ENCODE measurements at places on chromosomes 16 and 17.
A peak's percentile ranks its signal among the peaks of the same experiment; 100 is the strongest.

- DNase-seq, result no peak
Observed at GRCh38 chr17:51947160-51947735, 211.3 kb downstream of the CA10 start.

- DNase-seq, result peak; percentile 48
Observed at GRCh38 chr17:68011199-68011665, 15.0 kb upstream of the C17orf58 start.

GRCh38 chr16:65421596-65421995 is 299.7 kb upstream of the CDH11 start:
- DNase-seq, result no peak

DNA sequence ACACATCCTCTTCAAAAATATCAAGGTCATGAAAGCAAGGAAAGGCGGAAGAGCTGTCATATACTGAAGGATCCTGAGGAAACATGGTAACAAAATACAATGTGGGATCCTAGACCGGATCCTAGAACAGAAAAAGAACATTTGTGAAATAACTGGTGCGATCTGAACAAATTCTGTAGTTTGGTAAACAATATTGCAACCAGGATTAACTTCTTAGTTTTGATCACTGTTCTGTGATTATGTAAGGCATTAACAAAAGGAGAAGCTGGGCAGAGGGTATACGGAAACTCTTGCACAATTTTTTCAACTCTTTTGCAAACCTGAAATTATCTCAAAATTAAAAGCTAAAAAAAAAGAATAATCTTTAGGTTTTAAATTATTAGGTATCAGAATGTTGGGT is 109.7 kb downstream of the TRIM37 start:
- DNase-seq, result no peak

DNA sequence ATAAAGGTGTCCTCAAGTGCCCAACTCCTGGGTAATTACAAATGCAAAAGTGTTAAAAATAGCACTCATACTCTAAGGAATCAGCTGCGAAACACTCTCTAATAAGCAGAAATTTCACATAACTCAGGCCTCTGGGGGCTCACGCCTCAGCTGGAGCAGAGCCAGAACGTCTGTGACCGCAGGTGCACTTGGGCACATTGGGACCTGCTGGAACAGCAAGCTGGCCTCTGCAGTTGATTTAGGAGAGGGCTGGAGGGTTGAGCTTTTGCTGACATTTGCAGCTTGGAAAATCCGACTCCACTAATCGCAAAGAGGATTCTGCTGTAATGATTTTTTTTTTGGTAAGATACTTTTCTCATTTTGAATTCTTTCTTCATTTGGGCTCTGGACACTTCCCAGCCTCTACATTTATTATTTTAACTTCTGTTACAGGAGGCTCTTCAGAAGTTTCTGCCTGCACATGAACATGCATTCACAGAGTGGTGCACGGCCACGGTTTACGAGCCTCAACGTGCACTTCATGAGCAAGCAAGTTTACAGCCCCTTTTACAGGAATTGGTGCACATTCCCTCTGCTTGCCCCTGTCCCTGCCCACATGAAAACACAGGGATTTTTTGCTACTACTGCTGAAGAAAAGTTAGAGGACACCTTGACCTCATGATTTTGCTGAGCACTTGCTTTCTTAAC is 4.1 kb upstream of the SNTB2 start:
- DNase-seq, result no peak

- DNase-seq, result no peak
Observed at GRCh38 chr17:21200590-21201297, 13.2 kb downstream of the TMEM11 start.

DNA sequence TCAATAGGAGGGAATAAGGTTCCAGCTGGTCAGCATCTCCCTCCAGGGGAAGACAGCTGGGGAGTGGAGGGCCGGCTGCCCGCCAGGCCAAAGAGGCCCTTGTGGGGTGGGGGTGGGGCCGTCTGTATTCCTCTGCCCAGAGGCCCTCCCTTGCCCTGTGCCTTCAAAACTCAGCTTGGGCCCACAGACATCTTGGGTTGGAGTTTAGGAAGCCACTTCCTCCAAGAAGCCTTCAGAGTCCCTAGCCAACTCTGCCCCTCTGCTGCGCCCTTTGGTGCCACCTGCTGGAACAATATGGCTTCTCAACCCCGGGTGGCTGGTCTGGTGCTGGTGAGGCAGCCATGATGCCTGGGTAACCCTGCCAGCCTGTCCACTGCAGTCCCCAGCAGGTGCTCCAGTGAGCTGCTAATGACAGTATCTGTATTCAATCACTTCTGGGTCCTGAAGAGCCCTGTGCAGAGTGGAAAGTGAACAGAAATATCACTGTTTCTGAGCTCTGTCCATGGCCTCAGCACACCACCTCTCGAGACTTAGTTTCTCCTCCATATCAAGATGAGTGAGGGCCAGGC is 16.7 kb downstream of the HSD11B2 start:
- DNase-seq, result peak; percentile 75

GRCh38 chr17:52064791-52065211 is 93.7 kb downstream of the CA10 start:
- DNase-seq, result no peak

DNA sequence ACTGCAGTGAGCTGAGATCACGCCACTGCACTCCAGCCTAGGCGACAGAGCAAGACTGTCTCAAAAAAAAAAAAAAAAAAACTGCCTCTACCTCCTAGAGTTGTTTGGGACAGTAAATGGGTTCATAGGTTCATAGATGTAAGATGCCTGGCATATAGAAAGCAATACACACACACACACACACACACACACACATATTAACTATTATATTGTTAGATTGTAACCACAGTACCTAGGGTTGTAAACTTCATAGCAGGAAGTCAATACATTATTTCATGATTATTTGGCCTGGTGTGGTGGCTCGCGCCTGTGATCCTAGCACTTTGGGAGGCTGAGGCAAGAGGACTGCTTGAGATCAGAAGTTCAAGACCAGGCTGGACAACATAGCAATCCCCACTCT is 5.8 kb downstream of the XPO6 start:
- DNase-seq, result no peak
